Stimulated activated CD8-positive, alpha-beta memory T cell treated with anti-CD3 and anti-CD28 coated beads, Interleukin-7, amount 100 ng/mL, for 1 hour (primary cell): ENCODE measurements at places on chromosomes 6 and 20.

DNA sequence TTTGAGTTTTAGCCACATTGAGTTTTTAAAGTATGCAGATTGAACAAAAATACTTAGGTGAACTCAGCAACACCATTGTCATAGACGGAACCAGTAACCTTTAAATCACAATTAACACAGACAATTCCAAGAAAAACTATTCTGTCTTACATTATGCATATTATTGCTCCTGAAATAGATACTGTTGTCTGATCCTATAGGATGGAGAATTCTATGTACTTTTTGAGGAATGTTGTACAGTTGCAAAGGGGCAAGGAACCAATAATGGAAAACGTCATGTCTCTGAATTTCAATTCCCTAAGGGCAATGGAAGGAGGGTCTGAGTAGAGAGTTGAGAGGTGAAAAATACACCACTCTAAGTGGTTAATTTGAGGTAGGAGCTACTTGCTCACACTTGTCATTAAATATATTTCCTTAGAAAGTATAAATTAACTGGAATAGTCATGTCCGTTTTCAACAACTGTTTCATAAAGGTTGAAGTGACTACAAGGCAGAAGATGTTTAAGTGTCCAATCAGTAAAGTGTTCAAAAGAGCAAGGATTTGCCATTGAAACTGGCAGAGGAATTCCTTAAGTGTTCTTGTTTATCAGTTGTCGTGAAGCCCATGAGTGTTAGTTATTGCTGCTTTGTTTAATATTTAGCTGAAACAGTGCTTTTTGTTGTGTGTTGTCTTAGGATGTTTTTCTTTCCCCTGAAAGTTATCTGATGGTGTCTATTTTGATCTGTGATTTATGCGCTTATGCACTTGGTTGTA, 1.3 kb downstream of the NKAIN2 start:
- DNase-seq: no peak

- no peak for DNase-seq
Observed at GRCh38 chr6:151692216-151692615, 115.3 kb upstream of the ESR1 start.

- DNase-seq: no peak
Observed at GRCh38 chr6:81242624-81243023, 509.9 kb downstream of the TENT5A start.

DNA sequence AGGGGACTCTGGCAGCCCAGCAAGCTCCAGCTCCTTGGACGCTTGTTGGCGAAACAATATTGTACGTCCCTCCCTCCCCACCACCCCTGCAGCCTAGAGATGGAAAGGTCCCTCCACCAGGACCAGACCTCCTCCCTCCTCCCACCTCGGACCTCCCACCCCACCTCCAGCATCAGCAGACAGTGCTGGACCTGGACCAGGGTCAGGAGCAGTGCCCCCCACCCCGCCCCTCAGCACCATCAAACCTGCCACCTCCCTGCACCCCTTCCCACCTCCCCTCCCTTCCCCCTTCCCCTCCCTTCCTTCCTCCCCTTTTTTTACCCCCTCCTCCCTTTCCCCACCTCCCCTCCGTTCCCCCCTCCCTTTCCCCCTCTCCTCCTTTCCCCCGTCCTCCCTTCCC, 98.4 kb downstream of the TAF4 start:
- DNase-seq: no peak

DNA sequence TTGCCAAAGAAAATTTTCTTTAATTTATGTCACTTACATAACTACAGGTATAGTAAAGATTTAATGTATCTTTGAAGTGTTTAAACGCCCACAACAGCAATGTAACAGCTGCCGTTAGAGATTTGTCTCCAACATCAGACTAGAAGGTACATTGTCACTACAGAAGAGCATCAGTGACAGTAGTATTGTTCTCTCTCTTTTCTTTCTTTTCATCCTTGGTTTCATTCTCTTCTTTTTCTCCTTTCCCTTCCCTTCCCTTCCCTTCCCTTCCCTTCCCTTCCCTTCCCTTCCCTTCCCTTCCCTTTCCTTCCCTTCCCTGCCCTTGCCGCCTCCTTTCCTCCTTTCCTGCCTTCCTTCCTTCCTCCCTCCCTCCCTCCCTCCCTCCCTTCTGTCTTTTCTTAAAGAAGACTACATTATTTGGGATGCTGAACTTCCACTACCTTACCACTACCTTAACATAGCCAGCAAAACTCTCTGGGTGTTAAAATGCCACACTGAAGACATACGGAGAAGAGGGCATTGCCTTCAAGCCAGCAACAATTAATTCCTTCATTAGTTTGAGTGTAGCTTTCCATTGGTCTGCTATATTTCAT, 663.9 kb downstream of the DOK5 start:
- DNase-seq: no peak

- no peak for DNase-seq
Observed at GRCh38 chr6:78390066-78390465, 477.3 kb upstream of the IRAK1BP1 start.

DNA sequence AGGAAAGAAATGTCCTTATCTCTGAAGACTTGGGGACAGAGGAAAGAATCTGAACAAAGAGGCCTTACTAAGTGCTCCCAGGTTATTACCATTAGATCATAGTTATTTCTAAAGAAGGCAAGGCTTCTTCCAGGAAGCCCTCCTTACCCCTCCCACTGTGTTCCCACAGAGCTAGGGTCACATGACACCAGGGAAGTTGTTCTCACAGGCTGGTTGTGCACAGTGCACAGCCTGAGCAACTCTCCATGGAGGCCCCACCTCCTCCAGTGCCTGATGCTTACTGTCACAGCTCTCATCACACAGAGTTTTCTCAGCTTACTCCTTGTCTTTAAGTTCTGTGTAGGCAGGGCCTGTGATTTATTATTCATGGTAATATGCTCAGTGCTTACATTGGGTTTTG, 68.9 kb upstream of the SCGN start:
- no peak for DNase-seq

DNA sequence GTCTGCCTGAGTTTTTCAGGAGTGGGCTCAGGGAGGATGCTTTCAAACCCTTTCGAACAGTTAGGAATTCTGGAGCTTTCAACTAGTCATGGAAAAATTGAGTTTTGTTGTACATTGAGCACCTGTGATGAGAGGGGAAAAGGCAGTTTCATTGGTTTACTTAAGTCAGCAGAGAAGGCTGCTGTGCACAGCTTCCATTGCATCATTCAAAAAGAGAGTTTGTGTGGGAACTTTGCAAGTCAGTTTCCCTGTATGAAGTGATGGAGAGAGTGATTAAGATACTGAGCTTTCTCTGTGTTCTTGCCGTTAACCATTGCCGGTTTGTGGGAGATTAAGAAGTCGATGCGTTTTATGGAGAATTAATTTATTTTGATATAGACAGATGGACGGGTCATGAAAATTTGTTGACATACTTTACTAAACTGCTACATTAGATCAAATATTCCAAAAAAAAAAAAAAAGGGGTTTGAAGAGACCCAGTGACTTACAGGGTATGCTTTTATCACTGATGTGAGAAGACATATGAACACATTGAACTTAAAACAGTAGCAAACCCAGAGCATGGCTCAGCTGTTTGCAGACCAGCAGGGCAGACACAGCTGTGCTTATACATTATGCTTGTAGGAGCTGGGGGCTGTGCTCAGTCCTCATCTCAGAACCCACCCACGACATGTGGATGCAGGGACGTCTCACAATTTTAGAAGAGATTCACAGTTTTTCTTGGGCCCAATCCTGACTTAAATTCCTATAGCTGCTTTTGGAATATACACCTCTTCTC, 234.1 kb downstream of the SOX4 start:
- no peak for DNase-seq

GRCh38 chr6:753486-753885, 60.5 kb upstream of the EXOC2 start:
- no peak for DNase-seq
